ENCODE measurements at places on chromosomes 3 and 15. TPM values are rescaled to one million over a fixed set of nuclear protein-coding genes. Genes with fewer than 3 reads are reported as not detected.

The CCDC80 gene
- total RNA-seq = 95.6 TPM

DNA sequence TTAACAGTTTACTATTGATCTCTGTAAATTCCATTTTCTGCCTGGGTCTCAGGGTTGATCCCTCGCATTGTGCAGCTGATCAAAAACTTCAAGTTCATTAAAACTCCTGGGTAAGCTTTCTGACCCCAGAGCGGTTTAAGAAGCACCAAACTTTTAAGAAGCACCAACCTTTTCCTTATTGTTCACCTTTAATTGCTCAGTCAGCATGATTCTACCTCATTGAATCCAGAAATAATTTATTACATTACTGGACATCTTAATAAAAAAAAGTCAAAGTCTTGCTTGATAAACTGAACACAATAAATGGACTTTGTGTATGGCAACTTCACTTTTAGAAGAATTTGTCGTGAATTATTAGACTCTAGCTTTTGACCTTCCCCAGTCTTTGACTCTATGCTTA is 46.9 kb downstream of the HDGFL3 start:
- DNase-seq = no peak

GRCh38 chr3:191523148-191523547 is 62.2 kb downstream of the PYDC2 start:
- DNase-seq = no peak

- no peak for DNase-seq
These were observed 3.2 kb downstream of the TYRO3 start for GRCh38 chr15:41562244-41562643.

Measured in uterus (tissue), 4 donors.